Cortex of kidney (tissue), 1 donor: ENCODE measurements at places on chromosomes 5 and 9.

GRCh38 chr5:146052780-146053179 is 52.6 kb downstream of the PLAC8L1 start:
- DNase-seq, result no peak

- no peak for DNase-seq
Observed at GRCh38 chr5:37606632-37607248, 227.6 kb downstream of the WDR70 start.

DNA sequence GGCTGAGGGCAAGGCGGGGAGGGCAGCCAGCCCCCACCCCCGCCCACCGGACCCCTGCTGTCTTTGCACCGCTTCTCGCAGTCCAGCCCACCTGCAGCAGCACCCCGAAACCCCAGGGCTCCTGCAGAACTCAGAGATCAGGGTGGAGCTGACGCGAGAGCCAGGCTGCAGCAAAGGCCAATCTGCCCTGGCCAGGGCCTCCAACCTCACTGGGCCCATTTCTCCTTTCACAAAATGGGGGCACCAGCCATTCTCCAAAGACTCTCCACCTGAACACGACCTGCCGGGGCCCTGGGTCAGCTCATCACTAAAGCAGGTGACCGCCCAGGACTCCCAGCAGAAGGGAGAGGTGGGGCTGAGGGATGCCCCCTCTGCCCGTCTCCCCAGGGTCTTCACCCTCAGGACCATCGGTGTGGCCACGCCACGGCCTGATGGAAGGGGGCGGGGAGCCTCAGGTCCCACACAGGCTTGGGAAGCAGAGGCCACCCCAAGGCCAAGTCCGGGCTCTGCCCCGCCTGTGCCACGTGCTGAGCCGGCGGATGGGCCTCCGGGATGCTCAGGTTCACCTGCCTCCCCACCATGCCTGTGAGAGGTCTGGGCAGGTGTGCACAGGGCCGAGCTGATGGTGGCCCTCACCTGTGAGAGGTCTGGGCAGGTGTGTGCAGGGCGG is 13.1 kb downstream of the NACC2 start:
- no peak for DNase-seq

- DNase-seq, result no peak
Observed at GRCh38 chr9:106753155-106753671, 109.8 kb upstream of the ZNF462 start.
